Activated CD4-positive, alpha-beta T cell treated with anti-CD3 and anti-CD28 coated beads for 36 hours (primary cell): ENCODE measurements at places on chromosomes 1 and 21.

DNA sequence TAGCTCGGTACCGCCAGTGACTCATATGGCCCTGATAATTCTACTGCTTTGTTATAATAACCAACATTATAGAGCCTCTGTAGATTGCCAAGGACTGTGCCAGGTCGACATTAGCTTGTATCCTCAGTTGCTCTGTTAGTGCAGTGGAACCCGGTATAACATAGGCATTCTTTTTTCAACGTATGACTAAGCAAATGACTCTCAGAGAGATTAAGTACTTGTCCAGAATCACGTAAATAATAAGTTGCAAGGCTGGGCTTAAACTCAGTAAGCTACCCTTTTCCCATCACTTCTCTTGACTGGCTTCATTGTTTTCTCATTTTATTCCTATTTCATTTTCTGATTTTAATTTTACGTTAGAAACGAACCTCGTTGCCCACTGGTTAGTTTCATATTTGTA, 85.1 kb downstream of the UBE4B start:
- no peak for DNase-seq

DNA sequence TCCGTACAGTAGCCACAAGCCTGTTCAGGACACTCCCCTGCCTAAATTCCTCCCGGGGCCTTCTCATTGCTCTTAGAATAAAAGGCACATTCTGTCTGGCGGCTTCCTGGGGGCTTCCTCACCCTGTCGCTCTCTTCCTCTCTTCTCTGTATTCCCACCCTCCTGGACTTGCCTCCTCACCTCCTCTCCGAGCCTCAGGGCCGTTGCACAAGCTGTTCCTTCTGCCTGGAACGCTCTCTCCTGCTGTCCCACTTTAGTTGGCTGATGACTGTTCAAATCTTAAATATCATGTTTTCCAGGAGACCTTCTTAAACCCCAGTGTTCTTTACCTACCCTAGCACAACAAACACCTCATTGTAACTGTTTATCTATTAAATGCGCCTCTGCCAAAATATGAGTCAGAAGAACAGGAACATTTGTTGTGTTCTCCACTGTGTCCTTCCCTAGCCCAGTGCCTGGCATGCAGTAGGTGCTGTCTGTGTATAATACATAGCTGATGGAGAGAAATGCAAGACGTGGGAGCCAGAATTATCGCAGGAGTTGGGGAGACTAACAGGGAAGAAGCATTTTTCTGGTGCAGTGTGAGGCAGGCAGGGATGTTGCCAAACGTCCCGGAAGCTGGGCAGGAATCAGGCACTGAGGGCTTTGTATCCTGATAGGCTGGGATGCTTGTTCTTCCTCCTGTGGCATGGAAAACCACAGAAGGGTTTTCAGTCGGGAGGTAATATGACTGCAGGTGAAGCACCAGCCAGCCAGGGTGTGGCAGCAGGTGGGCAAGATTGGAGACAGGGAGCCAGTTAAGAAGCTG, 24.1 kb upstream of the THRAP3 start:
- no peak for DNase-seq

DNA sequence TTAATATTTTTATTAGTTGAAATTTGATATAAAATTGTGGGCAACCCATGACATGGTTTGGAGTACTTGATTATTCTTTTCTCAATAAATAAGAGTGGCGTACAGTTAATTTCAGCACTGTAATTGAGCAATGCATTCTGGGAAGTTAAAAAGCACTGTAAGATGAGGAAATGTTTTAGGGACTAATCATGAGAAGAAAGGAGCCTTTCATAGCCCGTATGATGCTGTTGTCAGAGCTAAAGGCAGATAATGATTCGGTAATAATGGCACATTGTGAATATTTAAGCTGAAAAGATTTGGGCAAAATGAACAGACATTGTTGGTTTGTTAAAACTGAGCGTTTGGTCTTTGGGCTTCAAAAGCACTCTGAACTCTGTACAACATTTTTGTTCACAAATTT, 139.3 kb downstream of the NFIA start:
- no peak for DNase-seq

DNA sequence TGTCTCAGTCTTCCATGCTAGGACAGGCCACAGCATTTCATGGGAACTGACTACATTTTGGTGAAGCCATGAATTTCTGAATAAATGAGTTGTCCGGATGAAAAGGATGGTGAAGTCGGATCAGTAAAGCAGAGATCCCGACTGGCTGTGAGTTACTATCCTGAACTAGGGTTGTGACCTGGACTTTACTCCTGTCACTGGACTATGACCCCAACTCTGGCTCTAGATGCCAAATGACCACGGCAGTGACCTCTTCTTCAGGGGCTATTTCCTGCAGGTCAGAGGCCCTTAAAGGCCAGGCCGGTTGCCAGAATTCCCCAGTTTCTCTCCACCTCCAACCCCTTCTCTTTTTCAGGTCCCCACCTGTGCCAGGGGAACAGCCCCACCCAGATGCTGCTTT, 1.7 kb upstream of the NECTIN4 start:
- DNase-seq: no peak
